ENCODE measurements at places on chromosomes 3 and 15.

DNA sequence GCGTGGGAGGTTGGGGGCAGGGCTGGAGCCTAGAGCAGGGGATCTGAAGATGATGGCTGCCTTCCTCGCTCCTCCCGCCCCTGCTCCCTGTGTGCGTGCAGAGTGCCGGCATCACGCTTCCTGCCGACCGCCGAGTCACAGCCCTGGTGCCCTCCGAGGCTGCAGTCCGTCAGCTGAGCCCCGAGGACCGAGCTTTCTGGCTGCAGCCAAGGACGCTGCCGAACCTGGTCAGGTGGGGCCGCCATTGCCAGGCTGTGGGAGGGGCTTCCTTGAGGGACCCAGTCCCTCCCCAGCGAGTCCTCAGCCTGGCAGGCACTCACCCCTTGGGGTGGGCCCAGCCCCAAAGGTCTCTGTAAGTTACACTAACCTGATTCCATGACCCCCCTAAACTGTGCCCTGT lies 17.6 kb downstream of the STAB1 start:
- no peak for DNase-seq

DNA sequence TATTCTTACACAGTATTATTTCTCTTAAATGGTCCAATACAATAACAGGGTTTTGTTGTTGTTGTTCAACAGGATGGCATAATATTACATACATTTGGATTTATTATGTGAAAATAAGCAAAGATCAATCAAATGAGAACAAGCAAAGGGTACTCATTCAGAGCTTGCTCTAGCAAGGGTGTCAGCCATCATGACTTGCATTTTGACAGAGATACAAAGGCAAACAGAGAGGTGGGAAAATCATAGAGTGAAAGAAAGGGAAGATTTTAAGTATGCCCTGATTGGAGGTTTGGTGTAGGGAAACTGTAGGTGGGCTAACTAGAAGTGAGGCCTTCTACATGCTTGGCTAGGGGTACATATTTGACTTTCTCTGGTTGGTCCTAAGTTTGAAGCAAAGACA lies 109.1 kb upstream of the BCHE start:
- DNase-seq, result no peak

DNA sequence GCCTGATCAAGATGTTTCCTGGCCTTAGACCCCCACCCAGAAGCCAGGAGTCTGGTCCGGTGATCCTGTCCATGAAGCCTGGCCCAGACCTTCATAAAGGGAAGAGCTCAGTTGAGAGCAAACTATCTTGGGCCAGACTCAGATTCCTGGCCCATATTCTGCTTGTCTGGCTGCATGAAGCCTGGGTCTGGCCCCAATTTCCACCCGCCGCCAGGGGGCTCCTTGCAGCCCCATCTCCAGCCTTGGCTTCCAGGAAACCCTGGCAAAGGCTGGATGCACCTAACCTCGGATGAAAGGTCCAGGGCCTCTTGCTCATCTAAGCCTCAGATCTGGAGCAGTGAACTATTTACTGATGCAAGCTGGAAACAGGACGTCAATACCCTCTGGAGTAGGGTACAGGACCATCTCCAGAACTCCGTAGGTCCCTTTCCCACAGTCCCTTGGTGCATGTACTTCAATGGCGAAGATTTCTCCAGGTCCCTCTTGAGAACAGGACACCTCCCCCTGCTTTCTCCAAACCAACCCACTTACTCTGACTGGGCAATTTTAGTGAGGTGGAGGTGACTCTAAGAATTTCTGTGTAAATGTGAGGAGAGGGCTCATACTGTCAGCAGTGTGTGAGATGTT lies 5.6 kb downstream of the FOXL2 start:
- DNase-seq, result peak; percentile 65

GRCh38 chr15:28896951-28897350 lies 11.2 kb downstream of the APBA2 start:
- peak; percentile 94 for DNase-seq

- DNase-seq, result no peak
These were observed 89.6 kb upstream of the THBS1 start for GRCh38 chr15:39491115-39491885.

DNA sequence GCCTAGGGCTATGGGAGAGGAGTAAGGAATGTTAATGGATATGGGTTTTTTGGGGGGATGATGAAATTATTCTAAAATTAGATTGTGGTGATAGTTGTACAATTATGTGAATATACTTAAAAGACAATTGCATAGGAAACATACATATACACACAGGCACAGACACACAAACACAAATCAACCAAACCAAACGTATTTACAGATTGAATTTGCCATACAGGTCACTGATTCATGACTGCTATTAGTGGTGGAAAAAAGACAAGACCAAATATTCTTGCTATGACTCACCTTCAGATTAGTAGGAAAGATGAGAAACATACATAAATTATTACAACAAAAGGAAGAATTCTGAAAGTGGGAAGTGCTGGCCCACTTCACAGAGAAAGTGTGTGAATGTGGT lies 85.3 kb downstream of the C3orf38 start:
- no peak for DNase-seq

GRCh38 chr3:175207361-175207760 lies 348.2 kb downstream of the NAALADL2 start:
- no peak for DNase-seq

DNA sequence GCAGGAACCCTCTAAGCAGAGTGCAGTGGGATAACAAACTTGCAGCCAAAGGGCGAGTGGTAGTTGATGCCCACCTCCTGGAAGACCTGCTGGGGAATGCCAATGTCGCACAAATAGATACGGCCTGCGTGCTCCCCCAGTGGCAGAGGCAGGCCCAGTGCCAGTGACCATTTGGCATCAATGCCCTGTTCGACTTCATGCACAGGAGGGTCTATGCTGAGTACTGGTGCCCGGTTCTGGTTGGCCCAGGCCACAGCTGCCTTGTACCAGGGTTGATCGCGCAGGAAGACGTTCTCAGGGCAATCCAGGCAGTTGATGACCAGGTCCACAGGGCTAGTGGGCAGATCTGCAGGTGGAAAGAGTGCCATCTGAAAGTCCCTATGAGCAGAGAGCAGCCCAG lies 17.0 kb downstream of the CLK3 start:
- no peak for DNase-seq

- no peak for DNase-seq
These were observed 688 bp downstream of the XPC start for GRCh38 chr3:14177580-14178246.

DNA sequence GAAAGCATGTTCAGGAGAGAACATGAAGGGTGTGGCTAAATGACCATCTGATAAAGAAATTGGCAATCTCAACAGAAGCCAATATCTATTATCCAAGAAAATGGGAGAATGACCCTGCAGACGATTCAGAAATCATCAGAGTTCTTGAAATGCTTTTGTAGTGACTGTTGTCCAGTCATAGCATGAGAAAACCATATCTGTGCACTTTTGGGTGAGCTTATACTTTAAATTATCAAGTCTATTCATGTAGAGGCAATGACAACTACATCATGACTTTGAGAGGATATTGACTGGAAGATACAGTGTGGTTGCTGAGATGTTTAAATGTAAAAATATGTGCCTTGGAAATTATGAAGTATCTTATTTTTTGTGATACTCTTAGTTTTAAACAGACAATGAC lies 57.6 kb upstream of the AZI2 start:
- no peak for DNase-seq

GRCh38 chr3:72238010-72238691 lies 453.2 kb upstream of the PROK2 start:
- DNase-seq, result no peak

DNA sequence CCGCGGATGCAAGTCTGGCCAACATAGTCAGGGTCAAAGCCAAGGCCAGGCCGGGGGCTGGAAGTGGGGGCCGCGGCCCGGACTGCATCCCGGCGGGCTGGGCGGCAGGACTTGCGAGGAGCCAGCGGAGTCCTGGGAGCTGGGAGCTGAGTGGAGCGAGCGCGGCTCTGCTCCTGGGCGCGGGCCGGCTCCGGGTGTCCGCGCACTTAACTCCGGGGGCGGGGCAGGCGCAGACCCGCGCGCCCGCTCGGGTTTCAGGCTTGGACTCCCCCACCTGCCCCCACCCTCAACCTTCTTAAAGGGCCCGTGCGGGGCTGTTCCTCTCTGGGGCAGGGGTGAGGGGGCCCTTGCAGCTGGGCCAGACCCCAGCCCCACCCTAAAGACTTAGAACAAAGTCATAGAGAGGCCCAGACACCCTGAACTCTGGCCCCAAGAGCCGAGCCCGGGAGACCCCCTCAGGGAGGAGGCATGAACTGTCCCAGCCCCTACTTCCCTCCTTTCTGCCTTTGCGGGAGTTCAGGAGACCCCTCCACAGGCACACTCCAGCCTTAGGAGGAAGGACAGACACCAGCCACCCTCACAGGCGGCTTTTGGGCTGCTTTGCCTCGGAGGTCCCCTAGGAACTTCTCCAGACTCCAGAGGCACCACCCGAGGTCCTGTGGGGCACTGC lies at the start of gene CSPG4:
Gene CSPG4, minus strand, starts transcription at position 181 of the 670 bp plus-strand sequence. Its CDS starts 93 bp downstream, at position 88.
- peak; percentile 90 for DNase-seq

DNA sequence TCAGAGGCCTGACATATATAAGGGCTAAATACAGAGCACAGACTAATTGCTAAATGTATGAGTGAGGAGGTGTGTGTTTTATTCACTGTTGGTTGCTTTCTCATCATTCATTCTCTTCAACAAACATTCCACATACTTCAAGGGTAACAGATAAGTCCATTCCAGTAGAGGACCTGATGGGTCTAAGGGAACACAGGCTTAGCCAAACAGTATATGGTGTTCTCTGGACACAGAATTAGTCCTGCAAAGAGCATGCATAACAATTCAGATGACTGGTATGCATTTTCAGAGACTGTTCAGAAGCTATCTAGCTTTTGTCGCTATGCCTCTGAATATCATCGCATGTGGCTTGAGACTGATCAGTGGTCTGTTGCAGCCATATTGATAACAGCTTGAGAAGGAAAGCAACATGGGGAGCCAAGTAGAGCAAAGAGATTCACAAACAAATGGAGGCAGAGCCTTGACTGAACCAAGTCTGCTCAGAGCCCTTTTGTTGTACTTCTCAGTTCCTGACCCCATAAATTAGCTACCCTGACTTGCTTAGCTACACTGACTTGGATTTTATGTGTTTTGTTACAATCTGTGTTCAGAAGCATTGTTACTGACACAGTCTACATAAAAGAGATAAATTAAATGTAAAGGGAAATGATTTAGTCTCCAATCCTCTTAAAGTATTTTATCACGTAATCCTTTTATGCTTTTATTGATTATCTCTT lies 1178.7 kb downstream of the ROBO1 start:
- no peak for DNase-seq

- no peak for DNase-seq
These were observed 79.5 kb upstream of the ZNF385D start for GRCh38 chr3:21830541-21830940.

GRCh38 chr15:101686718-101687117 lies 34.5 kb upstream of the TM2D3 start:
- DNase-seq, result no peak

- DNase-seq, result no peak
These were observed 421.8 kb downstream of the NLGN1 start for GRCh38 chr3:173819368-173819767.

DNA sequence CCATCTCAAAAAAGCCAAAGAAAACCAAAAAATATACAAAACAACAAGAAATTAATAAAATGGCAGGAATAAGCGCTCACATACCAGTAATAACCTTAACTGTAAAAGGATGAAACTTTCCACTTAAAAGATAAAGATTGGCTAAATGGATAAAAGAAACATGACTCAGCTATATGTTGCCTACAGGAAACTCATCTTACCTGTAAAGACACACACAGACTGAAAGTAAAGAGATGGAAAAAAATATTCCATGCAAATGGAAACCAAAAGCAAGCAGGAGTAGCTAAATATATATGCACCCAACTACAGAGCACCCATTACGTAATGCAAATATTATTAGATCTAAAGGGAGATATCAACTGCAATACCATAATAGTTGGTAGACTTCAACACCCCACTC lies 49.7 kb downstream of the ADAM10 start:
- no peak for DNase-seq

DNA sequence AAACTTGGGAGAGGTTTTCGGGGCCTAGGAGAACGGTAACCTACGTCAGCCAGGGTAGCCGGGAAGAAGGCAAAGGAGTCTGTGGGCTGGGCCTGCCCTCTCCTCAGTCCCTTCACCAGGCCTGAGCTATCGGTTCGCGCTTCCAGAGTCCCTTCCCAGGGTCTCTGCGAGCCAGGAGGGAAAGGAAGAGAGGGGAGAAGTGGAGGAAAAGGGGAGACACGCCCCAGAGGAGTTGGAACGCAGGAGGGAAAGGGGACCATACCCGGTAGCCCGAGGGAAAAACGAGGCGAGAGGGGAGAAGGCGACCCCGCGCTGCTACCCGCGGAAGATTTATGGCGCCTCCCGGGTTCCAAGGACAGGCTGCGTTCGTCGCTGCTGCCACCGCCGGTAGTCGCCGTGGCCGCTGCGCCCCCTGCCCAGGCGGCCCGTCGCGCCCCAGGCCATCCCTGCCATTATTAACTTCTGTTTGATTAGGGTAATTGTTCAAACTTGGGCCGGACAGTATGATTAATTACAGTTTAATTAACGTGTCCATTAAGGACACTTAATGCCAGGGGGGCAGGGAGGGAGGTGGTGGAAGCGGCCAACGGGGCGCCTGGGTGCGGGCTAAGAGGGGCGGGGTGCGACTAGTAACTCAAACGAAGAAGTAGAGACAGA lies 3.4 kb upstream of the SKOR1 start:
- DNase-seq, result no peak

DNA sequence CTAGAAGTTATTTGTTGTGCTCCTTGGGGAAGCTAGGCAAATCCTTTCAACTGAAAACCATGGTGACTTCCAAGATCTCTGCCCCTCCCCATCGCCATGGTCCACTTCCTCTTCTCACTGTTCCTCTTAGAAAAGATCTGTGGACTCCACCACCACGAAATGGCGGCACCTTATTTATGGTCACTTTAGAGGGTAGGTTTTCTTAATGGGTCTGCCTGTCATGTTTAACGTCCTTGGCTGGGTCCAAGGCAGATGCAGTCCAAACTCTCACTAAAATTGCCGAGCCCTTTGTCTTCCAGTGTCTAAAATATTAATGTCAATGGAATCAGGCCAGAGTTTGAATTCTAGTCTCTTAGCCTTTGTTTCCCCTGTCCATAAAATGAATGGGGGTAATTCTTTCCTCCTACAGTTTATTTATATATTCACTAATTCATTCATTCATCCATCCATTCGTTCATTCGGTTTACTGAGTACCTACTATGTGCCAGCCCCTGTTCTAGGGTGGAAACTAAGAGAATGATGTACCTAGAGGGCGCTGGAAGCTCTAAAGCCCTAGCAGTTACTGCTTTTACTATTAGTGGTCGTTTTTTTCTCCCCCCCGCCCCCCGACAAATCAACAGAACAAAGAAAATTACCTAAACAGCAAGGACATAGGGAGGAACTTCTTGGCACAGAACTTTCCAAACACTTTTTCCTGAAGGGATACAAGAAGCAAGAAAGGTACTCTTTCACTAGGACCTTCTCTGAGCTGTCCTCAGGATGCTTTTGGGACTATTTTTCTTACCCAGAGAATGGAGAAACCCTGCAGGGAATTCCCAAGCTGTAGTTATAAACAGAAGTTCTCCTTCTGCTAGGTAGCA lies 657 bp downstream of the PATL2 start:
- DNase-seq, result no peak

- no peak for DNase-seq
These were observed 18.4 kb upstream of the TSEN2 start for GRCh38 chr3:12465836-12466225.
